Endothelial cell (in vitro differentiated cells): ENCODE measurements at places on chromosomes 7 and 10. TPM values are rescaled to one million over a fixed set of nuclear protein-coding genes. Genes with fewer than 3 reads are reported as not detected.

GRCh38 chr7:90938371-90938770, 325.9 kb upstream of the FZD1 start:
- H3K36me3 ChIP-seq = no peaks in the 10 kb centered on the region
- peaks cover 1% of the 10 kb centered on the region for H3K27me3 ChIP-seq
- H3K27ac ChIP-seq = no peak overlapping the region
- no peak for DNase-seq
- H3K4me3 ChIP-seq = no peak overlapping the region

Gene ETV1
- 18.2 TPM for total RNA-seq

Gene RAPGEF5
- total RNA-seq = 135 TPM

- H3K4me3 ChIP-seq = peak overlapping the region; percentile 71
- H3K27me3 ChIP-seq = peaks cover 7% of the 10 kb centered on the region
- H3K4me1 ChIP-seq = peaks cover 18% of the 10 kb centered on the region
- H3K27ac ChIP-seq = no peak overlapping the region
- H3K36me3 ChIP-seq = peaks cover 9% of the 10 kb centered on the region
Observed at GRCh38 chr10:92239151-92239599, 51.7 kb downstream of the CPEB3 start.

GRCh38 chr7:115232041-115232440, 310.1 kb downstream of the MDFIC start:
- no peak overlapping the region for H3K4me3 ChIP-seq
- no peaks in the 10 kb centered on the region for H3K27me3 ChIP-seq
- H3K4me1 ChIP-seq = no peaks in the 10 kb centered on the region
- DNase-seq = no peak
- no peaks in the 10 kb centered on the region for H3K36me3 ChIP-seq

Gene ACSM6
- not detected for total RNA-seq

DNA sequence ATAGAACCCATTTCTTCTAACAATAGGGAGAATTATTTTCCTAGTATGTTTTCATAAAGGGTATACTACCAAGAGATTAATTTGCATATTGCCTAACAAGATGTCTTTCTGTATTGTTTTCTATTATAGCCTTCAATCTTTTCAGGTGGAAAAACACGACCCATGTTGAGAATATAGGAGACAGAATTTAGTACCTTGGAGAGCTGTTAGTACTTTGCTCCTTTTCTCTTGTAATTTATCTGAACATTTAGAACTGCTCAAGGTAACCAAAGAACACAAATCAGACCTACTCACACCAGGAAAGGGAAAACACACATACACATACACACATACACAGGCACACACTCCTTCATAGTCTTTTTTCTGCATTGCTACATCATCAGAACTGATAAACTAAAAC, 7.8 kb upstream of the TRDMT1 start:
- no peak overlapping the region for H3K4me3 ChIP-seq
- H3K27ac ChIP-seq = peak overlapping the region; percentile 16
- peaks cover 28% of the 10 kb centered on the region for H3K4me1 ChIP-seq

DNA sequence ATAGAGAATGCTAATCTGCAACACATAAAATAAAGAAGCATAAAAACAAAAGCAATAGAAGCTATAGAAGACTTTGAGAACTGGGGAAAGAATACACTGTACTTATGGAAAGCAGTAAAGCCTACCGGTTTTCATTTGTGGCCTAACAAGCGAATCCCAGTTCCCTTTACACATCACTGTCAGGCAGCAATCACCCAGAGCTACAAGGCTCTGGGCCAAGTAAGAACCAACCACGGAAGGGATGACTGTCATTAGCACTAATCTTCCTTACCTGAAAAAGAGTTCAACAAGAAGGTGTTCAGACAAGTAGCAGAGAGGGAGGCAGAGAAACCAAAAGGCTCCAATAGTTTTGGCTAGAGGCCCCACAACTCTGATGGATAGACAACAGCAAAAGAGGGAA, 15.0 kb downstream of the CCDC6 start:
- no peaks in the 10 kb centered on the region for H3K36me3 ChIP-seq
- H3K27ac ChIP-seq = no peak overlapping the region
- DNase-seq = no peak
- peaks cover 22% of the 10 kb centered on the region for H3K4me1 ChIP-seq
- peaks cover 2% of the 10 kb centered on the region for H3K27me3 ChIP-seq

Gene ZNF853
- total RNA-seq = 7.9 TPM

Gene AMPH
- total RNA-seq = 1.6 TPM

- no peak for DNase-seq
- peaks cover 2% of the 10 kb centered on the region for H3K27me3 ChIP-seq
- H3K4me1 ChIP-seq = peaks cover 9% of the 10 kb centered on the region
- no peak overlapping the region for H3K27ac ChIP-seq
Observed at GRCh38 chr10:97650726-97651125, 10.3 kb downstream of the PI4K2A start.
